ENCODE measurements at places on chromosomes 7 and 10.
A peak's percentile ranks its signal among the peaks of the same experiment; 100 is the strongest.

GRCh38 chr7:149872419-149873073 lies 1.2 kb upstream of the ATP6V0E2 start:
- DNase-seq = peak; percentile 95

DNA sequence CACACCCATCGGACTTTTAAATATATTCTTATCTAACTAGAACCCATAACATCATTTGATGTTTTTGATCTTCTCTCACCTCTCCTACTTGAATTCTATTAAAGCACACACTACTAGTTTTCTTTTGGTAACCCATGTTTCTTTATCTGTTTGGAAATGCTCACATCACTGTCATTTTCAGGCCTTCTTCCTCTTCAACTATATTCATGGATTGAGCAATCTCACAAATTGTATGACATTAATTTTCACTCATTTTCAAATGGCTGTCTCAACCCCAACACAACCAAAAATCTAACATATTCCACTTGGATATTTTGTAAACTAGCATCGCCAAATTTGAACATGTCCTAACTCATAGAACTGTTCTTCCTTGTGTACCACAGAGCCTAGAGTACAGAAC lies 488.0 kb upstream of the SEMA3A start:
- DNase-seq = no peak

GRCh38 chr10:86536294-86536861 lies 14.8 kb upstream of the WAPL start:
- DNase-seq = no peak

GRCh38 chr10:117241541-117242462 lies 888 bp downstream of the SLC18A2 start:
- peak; percentile 21 for DNase-seq

DNA sequence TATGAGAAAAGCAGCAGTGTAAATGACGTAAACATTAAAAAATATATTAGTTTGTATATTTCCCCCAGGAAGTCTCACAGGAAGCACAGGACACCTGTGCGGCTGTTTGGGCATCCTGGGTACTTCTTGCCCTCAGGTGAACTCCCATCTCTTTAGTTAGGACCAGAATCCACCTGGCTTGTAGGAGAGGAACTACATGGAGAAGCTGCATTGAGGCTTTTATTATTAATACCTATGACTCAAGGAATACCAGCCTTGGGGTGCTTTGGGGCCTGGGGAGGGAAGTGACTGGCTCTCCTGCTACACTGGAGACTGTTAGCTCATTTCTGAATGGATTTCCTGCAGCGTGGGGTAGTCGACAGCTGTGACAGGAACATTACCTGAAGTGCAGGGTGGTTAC lies 40.0 kb upstream of the GSDME start:
- no peak for DNase-seq

DNA sequence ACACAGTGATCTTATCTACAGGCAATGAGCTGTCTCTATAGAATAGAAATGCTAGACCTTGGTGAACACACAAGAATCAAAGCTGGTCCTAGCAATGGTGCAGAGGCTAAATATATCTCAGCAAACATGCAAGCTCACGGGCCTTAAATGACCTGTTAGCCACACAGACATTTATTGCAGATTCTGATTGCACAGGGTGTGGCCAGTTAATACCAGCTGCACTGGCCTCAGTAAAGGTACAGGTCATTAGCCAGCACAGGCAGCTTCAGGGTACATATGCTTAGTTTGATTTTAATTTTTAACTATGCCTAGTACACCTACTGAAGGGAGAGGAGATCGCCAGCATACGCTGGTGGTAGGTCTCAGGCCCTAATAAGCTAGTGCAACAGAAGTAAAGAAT lies 265.4 kb upstream of the DGKB start:
- no peak for DNase-seq
